Activated naive CD4-positive, alpha-beta T cell (primary cell): ENCODE measurements at places on chromosomes 7 and 10.
A peak's percentile ranks its signal among the peaks of the same experiment; 100 is the strongest.

DNA sequence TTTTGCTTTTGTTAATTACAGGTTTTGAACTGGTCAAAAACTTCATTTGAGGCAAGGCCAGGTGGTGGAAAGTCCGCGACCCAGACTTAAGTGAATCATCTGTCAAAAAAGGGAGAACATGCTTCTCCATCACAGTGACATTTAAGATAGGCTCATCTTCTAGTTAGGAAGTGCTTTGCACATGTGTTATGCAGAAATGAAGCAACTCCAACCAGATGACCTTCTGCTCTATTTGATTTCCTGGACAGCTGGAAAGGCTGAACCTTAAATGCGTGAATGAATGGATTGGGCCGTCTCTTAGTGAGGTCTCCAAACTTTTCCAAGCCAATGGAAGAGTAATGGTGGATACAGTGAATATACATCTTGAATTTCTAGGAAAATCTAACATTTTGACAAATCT, 101.6 kb upstream of the FAM13C start:
- DNase-seq: no peak

DNA sequence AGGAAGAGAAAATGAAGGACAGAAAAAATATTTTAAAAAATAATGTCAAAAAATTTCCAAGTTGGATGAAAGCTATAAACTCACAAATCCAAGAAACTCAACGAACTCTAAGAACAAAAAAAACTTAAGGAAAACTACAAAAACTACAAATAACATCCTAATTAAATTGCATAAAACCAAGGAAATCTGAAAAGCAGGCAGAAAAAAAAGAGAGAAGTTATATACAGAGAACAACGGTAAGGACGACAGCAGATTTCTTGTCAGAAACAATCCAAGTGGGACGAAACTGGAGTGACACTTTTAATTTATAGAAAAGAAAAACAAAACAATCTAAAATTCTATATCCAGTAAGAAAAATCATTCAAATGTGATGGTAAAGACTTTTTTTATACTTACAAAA, 122.2 kb upstream of the LYZL1 start:
- no peak for DNase-seq

GRCh38 chr10:67784474-67784873, 53.5 kb downstream of the DNAJC12 start:
- DNase-seq: no peak

GRCh38 chr7:136741941-136742340, 126.5 kb upstream of the CHRM2 start:
- no peak for DNase-seq

- peak; percentile 50 for DNase-seq
These were observed 26.0 kb upstream of the ZNF273 start for GRCh38 chr7:64876792-64877713.

DNA sequence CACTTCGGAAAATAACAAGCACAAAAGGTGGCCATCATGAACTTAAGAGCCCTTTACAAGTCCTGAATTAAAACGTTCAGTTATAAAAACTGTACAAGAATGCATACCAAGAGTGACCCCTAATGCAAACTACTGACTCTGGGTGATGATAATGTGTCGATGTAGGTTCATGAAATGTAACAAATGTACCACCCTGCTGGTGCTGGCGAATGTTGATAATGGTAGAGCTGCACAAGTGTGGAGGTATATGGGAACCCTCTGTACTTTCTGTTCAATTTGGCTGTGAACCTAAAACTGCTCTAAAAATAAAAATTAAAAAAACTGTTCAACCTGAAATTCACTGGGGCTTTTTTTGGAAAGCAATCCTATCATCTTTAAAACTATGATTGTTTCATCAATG, 3.3 kb downstream of the FAM133B start:
- no peak for DNase-seq
